Erythroblast (primary cell): ENCODE measurements at places on chromosomes 6 and 20.
A peak's percentile ranks its signal among the peaks of the same experiment; 100 is the strongest.

DNA sequence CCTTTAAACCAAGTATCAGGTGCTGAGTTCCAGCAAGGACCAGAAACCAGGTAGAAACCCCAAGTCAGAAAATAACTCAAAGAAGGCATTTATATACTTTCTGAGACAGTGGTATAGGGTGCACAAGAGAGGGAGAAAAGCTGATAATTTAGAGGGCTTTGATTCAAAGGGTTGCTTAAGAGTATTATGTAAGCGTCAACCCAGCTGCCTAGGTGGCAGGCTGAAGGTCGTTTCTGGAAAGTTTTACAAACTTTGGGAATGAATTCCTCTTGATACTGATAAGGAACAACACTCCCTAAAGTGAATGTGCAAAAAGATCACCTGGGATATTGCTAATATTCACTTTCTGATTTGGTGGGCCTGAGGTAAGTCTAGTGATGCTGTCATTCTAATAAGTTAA, 800.7 kb downstream of the MAFB start:
- DNase-seq: no peak

DNA sequence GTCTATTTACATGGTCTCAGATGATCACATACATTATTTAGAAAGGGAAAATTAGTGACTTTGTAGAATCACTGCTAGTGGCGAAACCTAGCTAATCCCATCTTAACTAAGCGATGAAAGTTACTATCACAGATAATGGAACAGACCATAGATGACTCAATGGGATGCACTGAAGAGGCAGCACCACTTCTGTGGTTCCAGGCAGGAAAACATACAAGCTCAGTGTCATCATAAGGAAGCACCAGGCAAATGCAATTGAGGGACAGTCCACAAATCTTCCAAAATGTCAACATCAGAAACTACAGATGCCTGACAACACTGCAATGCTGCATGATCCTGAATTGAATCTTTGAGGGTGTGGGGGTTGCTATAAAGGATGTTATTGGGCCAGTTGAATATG, 15.9 kb upstream of the SNAI1 start:
- no peak for DNase-seq

DNA sequence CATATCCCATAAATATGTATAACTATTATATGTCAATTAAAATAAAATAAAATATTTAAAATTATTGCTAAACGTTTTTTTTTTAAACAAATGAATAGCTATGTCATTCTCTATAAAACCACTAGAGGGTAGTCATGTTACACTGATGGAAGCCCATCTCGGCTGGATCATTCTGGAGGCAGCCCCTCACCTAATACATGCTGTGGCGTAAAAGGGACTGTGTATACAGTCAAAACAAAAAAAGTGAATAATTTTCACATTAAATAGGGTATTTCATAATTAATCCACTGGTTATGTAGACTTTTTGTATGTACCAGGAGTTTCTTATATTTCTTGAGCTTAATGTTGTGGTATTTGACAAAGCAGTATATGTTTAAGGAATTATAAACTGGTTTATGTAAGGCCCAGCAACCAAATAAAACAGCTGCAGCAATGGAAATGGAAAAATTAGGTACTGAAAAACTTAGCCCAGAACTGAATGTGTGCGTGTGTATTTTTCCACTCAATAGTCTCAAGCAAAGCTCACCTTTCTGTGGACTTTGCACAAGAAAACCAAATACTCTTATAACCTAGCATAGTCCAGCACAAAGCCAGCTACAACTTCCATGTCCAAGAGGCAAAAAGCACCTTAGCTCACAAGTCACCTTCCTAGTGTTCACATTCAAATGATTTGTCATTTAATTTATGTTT, 81.7 kb downstream of the COL9A1 start:
- DNase-seq: peak; percentile 56

- DNase-seq: no peak
These were observed 256 bp upstream of the OVOL2 start for GRCh38 chr20:18057994-18058349.
